ENCODE measurements at places on chromosomes 2 and 18.

DNA sequence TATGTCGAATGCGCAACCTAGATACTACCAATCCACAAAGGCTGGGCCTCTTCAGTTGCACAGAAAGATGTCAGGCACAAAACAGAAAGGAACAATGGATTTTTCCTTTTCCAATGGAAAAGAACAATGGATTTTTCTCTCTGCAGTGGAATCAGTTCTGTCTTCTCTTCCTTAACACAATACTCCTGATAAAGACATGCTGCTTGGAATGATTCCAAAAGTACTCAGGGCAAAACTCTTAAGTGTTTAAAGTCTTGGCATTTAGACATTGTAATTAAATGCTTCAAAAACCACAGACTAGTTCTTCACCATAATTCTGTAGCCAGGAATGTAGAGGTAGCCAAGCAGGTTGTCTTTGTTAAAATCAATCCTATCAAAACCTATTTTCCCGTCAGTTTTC, 46.7 kb upstream of the FLACC1 start:
- DNase-seq: peak; percentile 78

- no peak for DNase-seq
Measured at GRCh38 chr2:104866883-104867812, 13.2 kb downstream of the POU3F3 start.

GRCh38 chr18:11861583-11862288, 10.5 kb downstream of the CHMP1B start:
- peak; percentile 27 for DNase-seq

- peak; percentile 20 for DNase-seq
Measured at GRCh38 chr2:151827564-151828142, 568 bp downstream of the ARL5A start.

- DNase-seq: no peak
Measured at GRCh38 chr2:66362701-66363100, 72.2 kb upstream of the MEIS1 start.

Data from fibroblast of upper back skin (primary cell).